Pancreas (tissue), 10 donors: ENCODE measurements at places on chromosomes 3 and 15. TPM values are rescaled to one million over a fixed set of nuclear protein-coding genes. Genes with fewer than 3 reads are reported as not detected.

- H3K36me3 ChIP-seq, result no peaks in the 10 kb centered on the region
- H3K27ac ChIP-seq, result no peak overlapping the region
- no peaks in the 10 kb centered on the region for H3K27me3 ChIP-seq
- no peak for DNase-seq
- H3K4me1 ChIP-seq, result no peaks in the 10 kb centered on the region
- H3K4me3 ChIP-seq, result no peak overlapping the region
Measured at GRCh38 chr3:71919572-71919971, 134.6 kb upstream of the PROK2 start.

DNA sequence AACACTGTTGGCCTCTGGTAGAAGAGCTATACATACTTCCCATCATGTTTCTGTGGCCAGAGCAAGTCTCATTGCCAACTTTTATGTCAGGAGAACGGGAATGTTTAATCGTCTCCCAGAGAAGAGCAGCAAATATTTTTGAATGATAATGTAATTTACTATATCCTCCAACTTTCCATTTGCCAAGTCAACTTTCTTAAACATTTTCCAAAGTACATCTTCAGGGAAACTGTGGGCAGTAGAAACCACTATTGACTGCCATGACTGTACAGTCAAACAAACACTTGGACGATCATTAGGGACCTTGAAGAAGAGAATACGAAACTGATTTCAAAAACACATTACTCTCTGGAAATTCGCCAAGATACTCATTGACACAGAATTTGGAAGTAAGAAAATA lies 201.5 kb downstream of the GABRB3 start:
- no peaks in the 10 kb centered on the region for H3K36me3 ChIP-seq
- H3K27ac ChIP-seq, result no peak overlapping the region
- DNase-seq, result no peak
- no peaks in the 10 kb centered on the region for H3K4me1 ChIP-seq

GRCh38 chr15:99732124-99732750 lies 1.0 kb downstream of the LYSMD4 start:
- no peaks in the 10 kb centered on the region for H3K4me1 ChIP-seq
- H3K27me3 ChIP-seq, result no peaks in the 10 kb centered on the region
- H3K36me3 ChIP-seq, result no peaks in the 10 kb centered on the region
- no peak overlapping the region for H3K27ac ChIP-seq
- DNase-seq, result no peak

GRCh38 chr3:56904552-56905215 lies 102.9 kb upstream of the ARHGEF3 start:
- H3K36me3 ChIP-seq, result no peaks in the 10 kb centered on the region
- H3K27ac ChIP-seq, result no peak overlapping the region
- no peaks in the 10 kb centered on the region for H3K4me1 ChIP-seq
- no peak for DNase-seq

GRCh38 chr15:53378096-53378800 lies 381.2 kb downstream of the WDR72 start:
- H3K4me3 ChIP-seq, result no peak overlapping the region
- H3K27ac ChIP-seq, result no peak overlapping the region
- H3K27me3 ChIP-seq, result no peaks in the 10 kb centered on the region
- no peaks in the 10 kb centered on the region for H3K4me1 ChIP-seq

- H3K4me3 ChIP-seq, result no peak overlapping the region
- no peaks in the 10 kb centered on the region for H3K27me3 ChIP-seq
- no peak overlapping the region for H3K27ac ChIP-seq
- no peaks in the 10 kb centered on the region for H3K4me1 ChIP-seq
Measured at GRCh38 chr3:50003824-50004223, 63.9 kb downstream of the RBM6 start.

The GOLGA6D gene
- total RNA-seq, result not detected

The FANCI gene
- total RNA-seq, result 4.8 TPM
